ENCODE measurements at places on chromosomes 12 and 14.

- DNase-seq, result no peak
Observed at GRCh38 chr12:103336940-103337339, 158.8 kb downstream of the C12orf42 start.

GRCh38 chr14:100467939-100468338 is 119.3 kb downstream of the BEGAIN start:
- no peak for DNase-seq

DNA sequence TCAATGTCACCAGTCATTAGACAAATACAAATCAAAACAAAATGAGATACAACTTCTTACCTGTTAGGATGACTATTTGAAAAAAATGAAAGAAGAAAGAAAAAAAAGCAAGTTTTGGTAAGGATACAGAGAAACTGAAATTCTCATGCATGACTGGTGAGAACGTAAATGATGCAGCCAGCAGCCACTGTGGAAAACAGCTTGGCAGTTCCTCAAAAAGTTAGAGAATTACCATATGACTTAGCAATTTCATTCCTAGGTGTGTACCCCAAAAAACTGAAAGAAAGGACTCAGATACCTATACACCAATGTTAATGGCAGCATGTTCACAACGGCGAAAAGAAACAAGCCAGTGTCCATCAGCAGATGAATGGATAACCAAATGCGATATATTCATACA is 26.6 kb downstream of the NINJ2 start:
- DNase-seq, result no peak

DNA sequence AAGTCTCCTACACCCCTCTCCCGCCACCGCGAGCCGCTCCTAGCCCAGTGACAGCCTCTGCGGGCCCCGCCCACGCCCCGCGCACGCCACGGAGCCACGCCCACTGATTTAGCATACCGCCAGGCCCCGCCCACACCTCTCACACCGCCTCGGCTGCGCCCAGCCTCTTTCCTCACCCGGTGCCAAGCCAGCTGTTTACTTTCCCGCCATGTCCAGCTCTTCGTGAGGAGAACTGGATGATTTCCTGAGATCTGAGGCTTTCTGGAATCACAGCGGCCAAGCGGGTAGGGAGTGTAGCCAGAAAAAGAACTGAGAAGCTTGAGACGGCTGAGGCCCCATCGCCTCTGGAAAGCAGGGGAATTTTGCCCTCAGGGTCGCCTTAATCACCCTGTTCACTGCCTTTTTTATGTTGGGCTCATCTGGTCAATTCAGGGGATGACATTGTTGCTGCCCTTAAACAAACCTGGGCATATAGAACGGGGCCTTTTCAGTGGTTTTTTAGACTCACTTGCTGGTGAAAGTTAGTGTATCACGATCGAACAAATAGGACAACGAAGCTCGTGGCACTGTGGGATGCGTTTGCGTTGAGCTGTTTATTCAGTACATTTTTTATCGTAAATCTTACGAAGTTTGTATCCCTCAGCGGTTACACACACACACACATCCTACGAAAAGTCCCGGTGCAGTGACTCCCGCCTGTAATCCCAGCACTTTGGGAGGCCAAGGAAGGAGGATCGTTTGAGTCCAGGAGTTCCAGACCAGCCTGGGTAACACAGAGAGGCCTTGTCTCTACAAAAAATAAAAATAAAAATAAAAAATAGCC is at the start of gene RNF212B:
TSS of gene RNF212B (plus strand) at position 165 of the 823 bp plus-strand sequence. CDS start 2,410 bp downstream, outside the sequence.
- DNase-seq, result peak; percentile 76

DNA sequence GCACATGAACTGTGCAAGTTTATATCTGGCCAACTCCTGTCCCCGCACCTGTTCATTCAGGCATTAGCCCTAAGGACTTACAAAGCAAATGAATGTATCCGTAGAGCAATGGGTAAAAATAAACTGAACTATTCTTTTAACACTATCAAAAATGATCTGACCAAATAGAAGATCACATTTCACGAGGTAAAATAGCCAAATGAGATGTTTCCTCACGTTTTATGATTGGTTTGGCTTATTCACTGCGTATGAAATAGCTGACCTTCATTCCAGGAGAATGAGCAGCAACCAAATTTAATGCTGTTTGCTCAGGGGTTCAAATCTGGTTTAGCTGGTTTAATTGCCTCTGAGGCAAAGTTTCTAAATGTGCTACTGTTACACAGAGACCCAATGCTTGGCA is 216.0 kb upstream of the EEA1 start:
- no peak for DNase-seq

GRCh38 chr14:98888927-98889835 is 382.8 kb downstream of the BCL11B start:
- no peak for DNase-seq
